ENCODE measurements at places on chromosomes 3 and 15. TPM values are rescaled to one million over a fixed set of nuclear protein-coding genes. Genes with fewer than 3 reads are reported as not detected.

DNA sequence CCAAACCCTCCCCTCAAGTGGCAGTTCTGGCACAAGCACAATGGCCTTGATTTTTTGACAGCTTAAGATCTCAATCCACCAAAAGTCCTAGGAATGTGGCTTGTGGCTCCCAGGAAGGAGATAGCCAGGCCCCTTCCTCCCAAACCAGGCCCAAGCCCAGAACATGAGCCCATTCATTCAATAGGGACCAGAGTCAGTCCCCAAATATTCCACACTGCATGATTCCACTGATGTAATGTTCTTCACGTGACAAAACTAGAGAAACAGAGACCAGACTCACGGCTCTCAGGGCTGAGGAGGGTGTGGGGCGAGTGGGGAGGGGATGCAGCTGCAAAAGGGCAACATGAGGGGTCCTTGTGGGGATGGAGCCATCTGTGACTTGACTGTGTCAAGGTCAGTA lies 25.5 kb downstream of the ABTB1 start:
- no peak for DNase-seq

DNA sequence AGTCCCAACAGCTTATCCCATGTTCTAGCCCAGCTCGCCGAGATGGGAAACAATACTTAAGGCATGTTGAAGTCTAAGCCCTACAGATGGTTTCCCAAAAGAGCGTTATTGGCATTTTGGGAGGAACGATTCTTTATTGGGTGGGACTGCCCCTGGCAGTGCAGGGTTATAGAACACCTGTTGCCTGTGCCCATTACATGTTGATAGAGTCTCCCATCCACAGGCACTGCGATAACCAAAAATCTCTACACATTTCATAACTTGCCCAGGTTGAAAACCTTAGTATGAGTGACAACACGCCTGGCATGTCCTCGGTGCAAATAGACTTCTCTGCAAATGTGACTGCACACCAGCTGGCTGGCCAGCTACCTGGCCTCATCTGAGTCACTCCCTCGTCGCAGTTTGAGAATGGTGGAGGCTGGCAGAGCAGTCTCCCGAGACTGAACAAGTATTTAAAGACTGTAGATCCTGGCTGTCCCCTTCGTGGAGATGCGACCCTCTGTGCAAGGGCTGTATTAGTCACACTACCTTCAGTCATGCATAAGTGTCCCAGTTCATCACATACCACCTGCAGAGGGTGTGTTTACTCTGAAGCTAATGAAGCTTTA lies 18.7 kb downstream of the ZNF80 start:
- DNase-seq, result no peak

GRCh38 chr3:114758831-114759699 lies 388.0 kb downstream of the ZBTB20 start:
- peak; percentile 87 for DNase-seq

DNA sequence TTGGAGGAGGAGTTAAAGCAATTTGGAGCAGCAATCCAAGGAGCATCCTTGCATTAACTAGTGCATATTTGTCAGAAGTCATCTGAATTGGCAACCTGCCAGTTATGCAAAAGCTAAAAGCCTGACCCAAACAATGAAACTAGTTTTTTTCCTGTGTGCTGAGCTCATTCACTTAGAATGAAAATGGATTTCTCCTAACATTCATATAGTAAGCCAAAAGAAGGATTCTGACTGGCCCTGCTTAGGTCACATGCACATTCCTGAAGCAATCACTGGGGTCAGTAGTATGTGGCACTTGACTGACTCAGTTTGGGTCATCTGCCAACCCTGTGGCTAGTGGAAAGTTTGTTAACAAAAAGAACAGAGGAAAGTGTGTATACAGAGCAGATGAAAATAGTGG lies 30.5 kb downstream of the OXSM start:
- DNase-seq, result peak; percentile 97

GRCh38 chr3:102394517-102394916 lies 40.3 kb upstream of the ZPLD1 start:
- DNase-seq, result no peak

Gene UROC1
- polyA plus RNA-seq, result not detected
